ENCODE measurements at places on chromosomes 12 and 14. TPM values are rescaled to one million over a fixed set of nuclear protein-coding genes. Genes with fewer than 3 reads are reported as not detected.
A peak's percentile ranks its signal among the peaks of the same experiment; 100 is the strongest.

The TRPV4 gene
- total RNA-seq = not detected

The LRIG3 gene
- total RNA-seq = 54.0 TPM

- no peaks in the 10 kb centered on the region for H3K36me3 ChIP-seq
- no peak overlapping the region for H3K27ac ChIP-seq
- DNase-seq = no peak
Observed at GRCh38 chr12:106519607-106520021, 63.2 kb upstream of the RFX4 start.

DNA sequence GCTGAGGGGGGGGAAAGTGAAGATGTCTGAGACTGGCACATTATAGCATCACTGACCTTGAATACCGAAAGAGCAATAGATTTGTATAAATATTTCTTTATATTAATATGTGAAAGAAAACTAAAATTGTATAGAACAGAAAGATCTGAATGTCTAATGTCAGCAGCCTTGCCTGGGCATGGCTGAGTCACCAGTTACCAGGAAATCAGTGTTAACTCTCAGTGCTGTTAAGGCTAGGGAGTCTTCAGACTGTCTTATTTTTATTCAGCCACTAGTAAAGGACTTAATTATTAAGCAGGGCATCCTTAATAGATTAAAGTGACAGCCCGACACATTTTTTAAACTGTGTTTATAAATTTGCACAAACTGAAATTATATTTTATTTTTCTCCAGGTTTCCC, 122.9 kb upstream of the AEBP2 start:
- no peaks in the 10 kb centered on the region for H3K27me3 ChIP-seq
- H3K4me3 ChIP-seq = no peak overlapping the region
- H3K4me1 ChIP-seq = no peaks in the 10 kb centered on the region
- DNase-seq = no peak

DNA sequence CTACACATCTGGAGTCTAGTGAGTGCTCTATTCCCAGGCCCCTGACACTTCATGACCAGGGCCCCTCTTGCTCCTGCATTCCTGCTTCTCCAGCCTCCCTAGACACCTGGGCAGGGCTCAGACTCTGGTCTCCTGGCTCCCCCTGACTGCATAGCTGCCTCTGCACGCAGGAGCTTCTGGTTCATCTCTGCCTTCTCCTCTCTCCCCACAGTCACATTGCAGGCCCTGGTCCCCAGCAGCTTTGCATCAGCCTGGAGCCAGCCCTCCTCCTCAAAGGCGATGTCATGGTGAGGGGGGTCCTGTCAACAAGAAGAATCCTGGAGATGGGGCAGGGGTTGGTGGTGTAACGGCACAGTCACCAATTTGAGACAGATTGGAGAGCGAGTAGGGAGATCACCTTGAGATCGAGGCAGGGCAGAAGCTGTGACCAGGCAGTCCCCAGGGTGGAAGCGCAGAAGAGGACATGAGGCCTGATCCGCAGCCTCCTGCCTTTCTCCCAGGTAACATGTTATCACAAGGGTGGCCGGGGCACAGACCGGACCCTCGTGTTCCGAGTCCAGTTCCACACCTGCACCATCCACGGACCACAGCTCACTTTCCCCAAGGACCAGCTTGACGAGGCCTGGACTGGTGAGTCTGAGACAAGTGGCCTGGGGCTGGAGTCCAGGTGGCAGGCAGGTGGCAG, 8.1 kb downstream of the TNS2 start:
- H3K4me1 ChIP-seq = peaks cover 37% of the 10 kb centered on the region
- DNase-seq = no peak
- H3K27me3 ChIP-seq = no peaks in the 10 kb centered on the region

DNA sequence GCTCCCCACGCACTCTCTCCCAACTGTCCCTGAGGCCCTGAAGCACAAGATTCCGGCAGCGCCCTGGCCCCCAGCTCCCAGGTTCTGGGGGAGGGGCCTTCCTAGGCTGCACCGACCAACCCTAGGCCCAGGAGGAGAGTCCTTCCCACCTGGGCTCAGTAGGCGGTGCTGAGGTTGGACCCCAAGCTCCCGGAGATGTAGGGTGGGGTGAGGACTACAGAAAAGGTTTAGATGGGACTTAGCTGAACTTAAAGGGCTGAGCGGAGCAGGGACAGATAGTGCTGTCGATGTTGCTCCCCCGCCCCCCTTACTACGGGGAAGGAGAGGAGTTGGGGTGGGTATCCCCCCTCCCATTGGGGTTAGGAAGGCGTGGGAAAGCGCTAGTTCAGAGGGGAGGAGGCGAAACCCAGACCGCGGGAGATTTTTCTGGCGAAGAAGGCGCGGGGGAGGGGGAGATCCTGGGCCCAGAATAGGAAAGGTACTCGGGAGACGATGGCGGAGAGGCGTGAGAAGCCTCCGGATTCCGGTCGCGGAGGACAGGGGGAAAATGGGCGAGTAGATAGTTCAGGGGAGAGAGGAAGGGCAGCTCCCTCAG, 4.2 kb upstream of the BAZ2A start:
- H3K27me3 ChIP-seq = no peaks in the 10 kb centered on the region
- DNase-seq = peak; percentile 41
- H3K27ac ChIP-seq = peak overlapping the region; percentile 100
- peaks cover 30% of the 10 kb centered on the region for H3K4me1 ChIP-seq
- H3K4me3 ChIP-seq = peak overlapping the region; percentile 73

GRCh38 chr12:94716339-94716738, 66.0 kb upstream of the TMCC3 start:
- no peaks in the 10 kb centered on the region for H3K4me1 ChIP-seq
- DNase-seq = no peak
- no peaks in the 10 kb centered on the region for H3K27me3 ChIP-seq
- H3K36me3 ChIP-seq = no peaks in the 10 kb centered on the region

DNA sequence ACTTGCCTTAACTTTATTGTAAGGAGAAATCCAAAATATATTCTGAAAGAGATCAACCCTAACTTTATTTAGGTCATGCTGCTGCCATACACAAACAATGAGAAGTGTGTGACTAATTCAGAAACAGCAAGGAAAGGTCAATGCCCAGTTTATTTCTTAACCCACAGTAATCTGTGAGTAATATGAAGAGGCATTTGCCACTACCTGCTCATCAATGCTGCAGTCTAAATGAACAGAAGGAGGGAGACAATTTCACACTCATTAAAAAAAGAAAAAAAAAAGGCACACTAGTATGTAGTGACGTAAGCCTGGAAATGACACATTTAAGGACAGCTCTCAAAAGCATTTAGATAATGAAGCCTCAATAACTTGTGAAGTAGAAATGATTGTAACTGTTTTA, 90.5 kb upstream of the FOXN3 start:
- H3K4me1 ChIP-seq = no peaks in the 10 kb centered on the region
- H3K27me3 ChIP-seq = no peaks in the 10 kb centered on the region
- no peaks in the 10 kb centered on the region for H3K36me3 ChIP-seq
- DNase-seq = no peak
- no peak overlapping the region for H3K4me3 ChIP-seq

- no peak overlapping the region for H3K27ac ChIP-seq
- H3K36me3 ChIP-seq = no peaks in the 10 kb centered on the region
- H3K4me1 ChIP-seq = no peaks in the 10 kb centered on the region
- no peaks in the 10 kb centered on the region for H3K27me3 ChIP-seq
- DNase-seq = no peak
Observed at GRCh38 chr12:117017807-117018206, 81.4 kb downstream of the TESC start.
